Epithelial cell of prostate (primary cell): ENCODE measurements at places on chromosomes 5 and 9.

DNA sequence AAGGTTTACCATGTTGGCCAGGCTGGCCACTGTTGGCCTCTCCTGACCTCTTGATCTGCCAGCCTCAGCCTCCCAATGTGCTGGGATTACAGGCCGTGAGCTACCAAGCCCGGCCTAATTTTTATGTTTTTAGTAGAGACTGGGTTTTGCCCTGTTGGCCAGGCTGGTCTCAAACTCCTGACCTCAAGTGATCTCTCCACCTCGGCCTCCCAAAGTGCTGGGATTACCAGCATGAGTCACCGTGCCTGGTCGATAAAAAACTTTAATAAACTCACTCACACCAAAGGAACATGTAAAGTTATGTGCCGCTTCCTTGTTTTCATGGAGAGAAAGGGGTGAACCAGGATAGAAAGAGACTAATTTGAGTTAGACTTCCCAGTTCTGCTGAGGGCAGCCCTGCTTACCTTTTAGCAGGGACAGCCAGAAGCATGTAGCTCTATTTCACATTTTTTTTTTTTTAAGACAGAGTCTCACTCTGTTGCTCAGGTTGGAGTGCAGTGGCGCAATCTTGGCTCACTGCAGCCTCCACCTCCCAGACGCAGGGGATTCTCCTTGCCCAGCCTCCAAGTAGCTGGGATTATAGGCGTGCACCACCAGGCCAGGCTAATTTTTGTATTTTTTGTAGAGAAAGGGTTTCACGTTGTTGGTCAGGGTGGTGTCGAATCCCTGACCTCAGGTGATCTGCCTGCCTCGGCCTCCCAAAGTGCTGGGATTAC, 11.4 kb upstream of the HAUS6 start:
- no peak for DNase-seq

GRCh38 chr9:124567362-124567761, 60.2 kb upstream of the NR5A1 start:
- no peak for DNase-seq

DNA sequence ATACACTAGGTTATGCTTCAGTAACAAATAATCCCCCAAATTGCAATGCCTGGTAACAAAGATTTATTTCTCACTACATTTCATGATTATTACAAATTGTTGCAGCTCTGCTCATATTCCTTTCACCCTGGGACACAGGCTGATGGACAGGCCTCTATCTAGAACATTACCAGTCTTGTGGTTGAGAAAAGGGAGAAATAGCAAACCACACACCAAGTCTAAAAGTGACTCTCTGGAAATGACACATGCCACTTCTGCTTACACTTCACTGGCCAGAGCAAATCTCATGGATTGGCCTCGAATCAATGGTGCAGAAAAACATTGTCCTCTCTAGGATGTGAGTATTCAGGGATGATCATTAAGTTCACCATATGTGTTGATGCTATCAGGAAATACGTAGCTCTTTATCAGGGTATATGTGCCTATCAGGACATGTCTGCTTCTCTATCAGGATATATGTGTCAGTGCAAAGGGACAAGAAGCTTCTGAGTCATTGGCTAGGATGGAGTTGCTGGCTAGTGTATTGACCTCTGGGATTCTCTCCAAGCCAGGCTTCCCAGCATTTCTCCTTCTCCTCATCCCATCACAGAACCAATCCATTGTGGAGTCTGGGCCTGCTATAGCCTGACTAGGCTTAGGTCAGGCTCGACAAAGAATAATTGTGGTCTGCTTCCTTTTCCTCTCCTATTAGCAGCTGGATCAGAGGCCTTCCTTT, 91.1 kb upstream of the CEP78 start:
- no peak for DNase-seq

DNA sequence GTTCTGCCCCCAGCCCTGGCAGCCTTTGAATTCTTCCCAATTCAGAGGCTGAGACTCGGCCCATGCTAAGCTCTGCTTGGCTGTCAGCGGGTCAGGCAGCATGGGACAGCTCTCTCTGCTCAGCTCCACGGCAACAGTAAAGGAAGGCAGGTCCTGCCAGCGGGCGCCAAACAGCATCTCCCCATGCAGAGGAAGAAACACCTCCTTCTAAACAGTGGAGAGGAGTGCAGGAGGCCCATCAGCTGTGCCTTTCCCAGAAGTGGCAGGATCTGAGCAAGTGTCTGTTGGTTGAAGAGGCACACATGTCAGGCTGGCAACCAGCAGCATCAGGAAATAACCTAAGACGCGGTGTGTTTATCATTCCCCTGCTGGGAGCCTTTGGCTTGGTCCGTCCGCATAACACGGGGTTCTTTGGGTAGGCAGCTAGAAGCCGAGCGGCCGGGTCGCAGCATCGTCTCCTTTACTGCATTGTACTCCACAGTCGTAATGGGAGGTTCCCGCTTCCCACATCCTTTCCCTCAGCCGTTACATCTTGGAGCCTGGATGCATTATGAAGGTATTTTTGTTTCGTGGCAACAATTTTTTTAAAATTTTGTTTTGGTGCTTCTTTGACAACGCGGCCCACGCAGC, 42.7 kb upstream of the NCS1 start:
- DNase-seq = no peak

DNA sequence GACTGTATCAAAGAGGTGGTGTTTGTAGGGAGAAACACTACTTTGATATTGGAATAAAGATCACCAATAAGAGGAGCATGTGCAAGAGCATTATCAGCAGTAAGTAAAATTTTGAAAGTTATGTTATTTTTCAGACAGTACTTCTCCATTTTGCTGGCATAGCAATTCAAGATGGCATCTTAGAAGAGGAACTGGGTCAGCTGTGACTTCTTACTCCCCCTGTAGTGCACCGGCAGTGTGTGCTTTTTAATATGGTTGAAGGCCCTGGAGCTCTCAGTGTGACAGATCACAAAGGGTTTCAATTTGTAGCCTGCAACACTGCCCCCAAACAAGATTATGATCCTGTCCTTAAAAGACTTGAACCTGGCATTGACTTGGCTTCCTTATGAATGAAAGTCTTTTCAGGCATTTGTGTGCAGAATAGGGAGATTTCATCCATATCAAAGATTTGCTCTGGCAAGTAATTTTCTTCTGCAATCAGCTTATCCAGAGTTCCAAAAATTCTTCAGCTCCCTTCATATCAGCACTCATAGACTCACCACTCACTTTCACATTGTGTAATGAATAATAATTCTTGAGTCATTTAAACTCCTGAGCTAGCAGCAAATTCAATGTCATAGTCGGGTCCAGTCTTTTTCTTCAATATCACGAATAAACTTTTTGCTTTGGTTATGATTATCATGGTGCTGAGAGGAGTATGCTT, 105.7 kb upstream of the MAMDC2 start:
- DNase-seq = no peak

DNA sequence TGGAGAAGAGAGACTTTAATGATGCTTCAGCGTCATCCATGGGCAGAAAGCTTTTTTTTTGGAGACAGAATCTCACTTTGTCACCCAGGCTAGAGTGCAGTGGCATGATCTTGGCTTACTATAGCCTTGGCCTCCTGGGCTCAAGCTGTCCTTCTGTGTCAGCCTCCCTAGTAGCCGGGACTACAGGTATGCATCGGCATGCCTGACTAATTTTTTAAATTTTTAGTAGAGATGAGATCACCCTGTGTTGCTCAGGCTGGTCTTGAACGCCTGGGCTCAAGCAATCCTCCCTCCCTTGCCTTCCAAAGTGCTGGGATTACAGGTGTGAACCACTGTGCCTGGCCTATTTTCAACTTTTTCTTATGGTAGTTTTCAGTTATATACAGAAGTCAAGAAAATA, 23.2 kb downstream of the SPIN1 start:
- no peak for DNase-seq

- DNase-seq = no peak
These were observed 218.6 kb downstream of the SREK1 start for GRCh38 chr5:66362687-66363086.

- no peak for DNase-seq
These were observed 18.7 kb downstream of the GIN1 start for GRCh38 chr5:103101079-103101750.

- DNase-seq = no peak
These were observed 21.4 kb downstream of the SPZ1 start for GRCh38 chr5:80341016-80341775.

DNA sequence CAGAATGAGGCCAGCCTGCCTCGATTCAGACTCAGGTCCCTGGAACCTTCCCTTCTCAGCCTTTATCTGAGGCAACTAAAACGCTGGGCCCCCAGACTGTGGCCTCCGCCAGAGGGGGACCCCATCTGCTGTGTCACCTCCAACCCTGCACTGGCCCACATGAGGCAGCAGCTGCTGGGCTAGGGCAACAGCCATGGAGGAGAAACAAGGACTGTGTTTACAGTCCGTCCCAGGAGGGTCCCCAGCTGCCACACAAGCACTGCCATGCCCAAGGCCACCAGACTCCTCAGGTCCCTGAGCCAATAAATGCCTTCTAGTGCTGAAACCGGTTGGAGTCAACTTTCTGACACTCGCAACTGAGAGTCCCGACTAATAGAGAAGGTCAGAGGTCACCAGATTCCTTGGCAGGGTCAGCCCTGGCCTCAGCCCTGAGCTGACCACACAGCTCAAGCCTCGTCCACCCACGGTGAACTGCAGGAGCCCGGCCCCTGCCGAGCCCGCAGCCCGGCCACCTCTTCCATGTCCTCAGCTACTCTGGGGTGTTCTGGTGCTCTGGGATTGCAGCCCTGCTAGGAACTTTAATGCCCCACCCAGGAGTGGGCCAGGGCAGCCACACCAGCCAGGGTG, 77.0 kb downstream of the ZNF354C start:
- no peak for DNase-seq

GRCh38 chr5:107831612-107832395, 161.1 kb upstream of the EFNA5 start:
- no peak for DNase-seq

- DNase-seq = no peak
These were observed 810.5 kb downstream of the DNAH5 start for GRCh38 chr5:13133951-13134350.

GRCh38 chr5:76604838-76605237, 18.4 kb downstream of the F2RL2 start:
- no peak for DNase-seq

- DNase-seq = no peak
These were observed 43.8 kb downstream of the NDFIP1 start for GRCh38 chr5:142152384-142152732.

DNA sequence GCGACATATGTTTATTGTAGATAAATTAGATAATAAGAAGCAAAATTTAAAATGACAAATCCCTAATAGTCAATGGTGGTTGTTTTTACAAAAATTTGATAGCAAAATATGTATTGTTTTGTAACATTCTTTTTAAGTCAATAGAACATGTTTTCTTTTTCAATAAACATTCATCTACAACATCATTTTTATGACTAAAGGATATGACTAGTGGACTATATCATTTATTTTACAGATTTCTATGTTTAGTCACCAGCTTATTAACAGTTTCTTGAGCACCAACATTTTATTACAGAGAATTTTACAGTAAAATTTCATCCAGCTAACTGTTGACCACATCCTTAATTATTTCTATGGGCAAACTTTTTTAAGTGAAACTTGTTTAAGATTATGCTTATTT, 114.7 kb upstream of the IL7R start:
- no peak for DNase-seq

- peak; percentile 72 for DNase-seq
These were observed 304.0 kb downstream of the PRELID2 start for GRCh38 chr5:145531038-145531734.

- DNase-seq = no peak
These were observed 18.7 kb upstream of the GABBR2 start for GRCh38 chr9:98727428-98727827.

DNA sequence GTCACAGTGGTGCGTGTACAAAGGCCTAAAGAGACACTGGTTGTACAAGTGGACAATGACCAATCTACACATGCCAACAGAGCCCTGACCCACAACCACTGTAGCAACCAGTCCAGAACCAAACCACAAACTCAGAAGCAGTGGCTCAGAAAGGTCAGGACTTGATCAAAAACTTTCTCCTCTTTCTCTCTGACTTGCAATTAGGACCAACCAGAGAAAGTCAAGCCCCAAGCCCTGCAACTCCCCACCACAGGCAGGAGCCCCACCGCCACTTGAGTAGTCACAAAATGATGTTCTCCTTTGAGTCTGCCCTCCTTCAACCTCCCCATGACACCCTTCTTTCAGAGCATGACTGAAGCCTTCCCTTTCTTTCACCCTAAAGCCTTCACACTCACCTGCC, 291.8 kb downstream of the CDH10 start:
- DNase-seq = no peak

GRCh38 chr5:137379555-137380286, 119.4 kb downstream of the SPOCK1 start:
- DNase-seq = no peak

GRCh38 chr5:109247986-109248385, 161.8 kb downstream of the PJA2 start:
- DNase-seq = no peak

DNA sequence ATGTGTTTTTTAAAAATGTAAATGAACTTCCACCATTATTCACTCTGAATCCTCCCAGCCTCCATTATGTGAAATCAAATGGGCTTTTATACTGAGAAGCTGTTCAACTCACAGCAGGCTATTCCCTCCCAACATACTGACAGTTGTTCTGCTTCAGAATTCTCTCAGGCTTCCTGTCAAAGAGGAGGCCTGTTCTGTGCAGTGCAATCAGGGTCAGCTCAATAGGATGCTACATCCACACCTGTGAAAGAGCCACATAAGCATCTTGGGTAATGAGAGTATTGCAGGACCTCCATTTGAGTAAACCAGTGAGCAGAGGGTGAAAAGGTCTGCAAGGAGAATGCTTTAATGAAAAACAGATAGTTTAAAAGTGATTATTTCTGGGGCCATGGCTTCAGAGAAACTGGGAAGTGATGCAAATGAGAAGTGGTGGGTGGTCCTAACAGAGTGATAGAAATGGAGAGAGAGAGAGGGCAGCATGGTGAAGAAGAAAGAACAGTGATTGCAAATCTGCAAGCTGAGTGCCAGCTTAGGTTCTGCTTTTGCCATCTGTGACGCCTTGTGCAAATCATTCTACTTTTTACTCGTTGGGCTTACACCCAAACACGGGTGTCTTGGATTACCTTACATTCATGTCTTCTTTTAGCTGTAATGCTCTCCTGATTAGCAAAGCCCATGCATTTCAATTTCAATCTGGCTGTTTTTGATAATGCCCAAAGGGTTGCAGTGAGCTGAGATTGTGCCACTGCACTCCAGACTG, 202.5 kb upstream of the NMUR2 start:
- DNase-seq = no peak

- no peak for DNase-seq
These were observed 65.8 kb downstream of the MEIKIN start for GRCh38 chr5:131879705-131880104.

DNA sequence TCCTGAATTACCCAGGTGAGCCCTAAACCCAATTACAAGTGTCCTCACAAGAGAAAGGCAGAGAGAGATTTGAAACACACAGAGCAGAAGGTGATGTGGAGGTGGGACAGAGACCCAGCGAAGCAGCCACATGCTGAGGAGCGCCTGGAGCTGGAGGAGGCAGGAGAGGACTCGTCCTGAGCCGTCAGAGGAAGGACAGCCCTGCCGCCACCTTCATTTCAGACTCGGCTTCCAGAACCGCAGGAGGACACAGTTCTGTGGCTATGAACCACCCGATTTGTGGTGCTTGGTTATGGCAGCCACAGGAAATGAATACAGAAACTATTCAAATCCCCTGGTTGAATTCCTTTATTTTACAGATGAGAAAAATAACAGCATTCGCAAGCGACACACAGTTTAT, 16.4 kb upstream of the FBP1 start:
- DNase-seq = no peak
